Stimulated activated CD4-positive, alpha-beta T cell treated with anti-CD3 and anti-CD28 coated beads, Interleukin-15, amount 100 ng/mL, for 24 hours (primary cell): ENCODE measurements at places on chromosomes 6 and 20.

DNA sequence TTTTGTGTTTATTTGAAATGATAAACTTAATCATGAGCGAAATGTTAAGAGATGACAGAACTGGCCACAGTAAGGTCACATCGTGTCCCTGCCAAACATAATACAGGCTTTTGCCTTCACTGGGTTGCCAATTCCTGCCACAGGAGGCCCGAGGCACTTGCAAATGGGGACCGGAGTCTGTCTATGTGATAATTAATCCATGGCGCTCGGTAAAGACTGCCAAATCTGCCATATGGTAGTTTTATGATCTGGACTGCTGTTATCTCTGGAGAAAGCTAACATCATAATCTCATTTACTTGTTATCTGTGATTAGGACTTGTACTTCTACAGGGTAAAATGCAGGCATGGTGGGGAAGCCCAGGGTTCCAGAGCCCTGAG is 170.5 kb upstream of the TSHZ2 start:
- DNase-seq = no peak

GRCh38 chr20:34312024-34312460 is 8.9 kb upstream of the AHCY start:
- no peak for DNase-seq

GRCh38 chr6:132418235-132418965 is 17.1 kb upstream of the MOXD1 start:
- DNase-seq = no peak

- no peak for DNase-seq
Measured at GRCh38 chr20:5893052-5893451, 57.3 kb downstream of the TRMT6 start.

DNA sequence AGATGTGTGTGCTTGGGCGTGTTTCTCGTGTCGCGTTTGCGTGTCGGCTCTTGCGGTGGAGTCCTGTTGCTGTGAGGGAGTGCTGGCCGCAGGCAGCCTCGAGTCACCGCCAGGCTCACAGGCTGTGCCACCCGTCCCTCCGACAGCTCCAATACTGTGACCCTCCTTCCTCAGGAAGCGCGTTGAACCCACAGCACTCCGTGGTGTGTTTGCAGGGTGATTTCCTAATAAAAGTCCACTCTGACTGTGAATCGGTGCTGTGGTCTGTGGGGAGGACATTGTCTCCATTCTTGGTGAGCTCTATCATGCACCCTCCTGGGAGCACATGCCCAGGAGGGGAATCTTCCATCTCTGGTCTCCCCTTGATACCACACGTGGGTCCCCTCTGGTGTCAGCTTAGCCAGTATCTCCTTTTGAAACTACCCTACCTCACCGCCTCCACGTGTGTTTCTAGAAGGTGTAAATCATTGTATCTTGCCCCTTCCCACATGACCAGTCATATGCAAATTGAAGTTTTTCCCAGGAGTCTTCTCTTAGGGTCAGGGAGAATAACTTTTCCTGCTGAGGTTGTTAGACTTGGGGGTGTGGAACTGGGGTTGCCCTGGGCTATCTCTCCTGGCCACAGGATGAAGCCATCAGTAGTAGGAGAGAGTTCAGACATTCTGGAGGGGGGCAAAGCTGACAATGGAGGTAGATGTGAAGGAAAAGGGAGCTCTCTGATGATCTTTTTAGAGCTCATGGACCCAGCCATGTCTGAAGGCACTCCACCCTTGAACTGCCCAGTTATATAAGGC is 13.3 kb upstream of the PCMTD2 start:
- DNase-seq = no peak

DNA sequence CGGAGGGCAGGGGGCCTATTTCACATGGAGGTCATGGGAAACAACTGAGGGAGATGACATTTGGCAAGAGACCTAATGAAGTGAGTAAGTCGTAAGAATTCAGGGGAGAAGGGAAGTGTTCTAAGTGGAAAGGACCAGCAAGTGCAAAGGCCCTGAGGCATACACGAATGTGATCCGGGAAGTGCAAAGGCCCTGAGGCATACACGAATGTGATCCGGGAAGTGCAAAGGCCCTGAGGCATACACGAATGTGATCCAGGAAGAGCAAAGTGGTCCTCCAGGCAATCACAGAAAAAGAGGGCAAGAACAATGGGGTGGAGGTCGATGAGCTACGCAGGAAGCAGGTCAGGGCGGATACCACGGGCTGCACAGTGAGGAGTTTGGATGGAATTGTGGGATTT is 24.2 kb upstream of the EXOC2 start:
- DNase-seq = no peak

DNA sequence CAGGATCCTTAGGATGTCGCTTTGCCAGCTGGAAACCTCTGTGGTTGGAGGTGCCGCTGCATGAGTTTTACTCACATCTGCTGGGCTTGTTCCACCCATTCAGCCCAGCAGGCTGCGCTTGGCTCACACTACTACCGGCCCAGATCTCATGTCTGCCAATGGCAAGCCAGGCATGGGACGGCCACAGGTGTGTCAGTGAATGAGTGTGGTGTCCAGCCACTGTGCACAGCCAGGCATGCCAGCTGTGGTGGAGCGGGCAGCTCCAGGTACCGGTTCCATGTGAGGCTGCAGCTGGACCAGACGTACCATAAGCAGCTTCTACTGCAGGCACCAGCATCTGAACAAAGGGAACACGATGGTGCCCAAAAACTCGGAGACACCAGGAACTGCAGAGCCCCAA is 33.1 kb upstream of the ASF1A start:
- DNase-seq = no peak

- DNase-seq = no peak
Measured at GRCh38 chr6:72865467-72865866, 243.6 kb downstream of the KCNQ5 start.

GRCh38 chr6:107786709-107787588 is 37.2 kb downstream of the SCML4 start:
- DNase-seq = peak; percentile 31

- DNase-seq = no peak
Measured at GRCh38 chr20:16222859-16223411, 350.3 kb downstream of the KIF16B start.

DNA sequence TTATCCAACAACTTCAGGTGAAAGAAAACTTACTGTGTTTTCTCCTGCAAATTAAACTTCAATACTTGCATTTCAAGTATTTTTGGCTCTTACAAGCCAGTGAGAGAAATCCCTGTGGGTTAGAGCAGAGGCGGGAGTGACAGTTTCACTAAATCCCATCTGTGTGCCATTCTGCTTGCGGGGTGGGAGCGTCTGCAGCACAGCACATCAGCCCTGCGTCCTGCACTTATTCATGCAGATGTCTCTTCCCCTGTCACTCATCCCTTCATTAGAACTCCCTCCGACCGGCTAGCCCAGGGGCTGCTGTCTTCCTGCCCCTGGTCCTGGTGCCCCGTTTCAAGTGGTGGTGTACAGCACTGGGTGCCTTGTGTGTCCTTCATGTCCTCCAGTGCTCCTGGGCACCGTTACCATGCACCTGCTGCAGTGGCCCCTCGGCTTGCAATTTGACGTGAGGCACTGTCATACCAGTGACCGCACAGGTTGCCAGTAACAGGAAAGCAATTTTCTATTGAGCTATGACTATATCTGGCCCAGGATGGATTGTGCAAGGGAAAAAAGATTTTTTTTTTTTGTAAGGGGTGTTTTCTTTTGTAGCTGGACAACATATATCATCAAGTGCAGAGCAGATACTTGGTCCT is 59.4 kb downstream of the INSM1 start:
- DNase-seq = no peak

DNA sequence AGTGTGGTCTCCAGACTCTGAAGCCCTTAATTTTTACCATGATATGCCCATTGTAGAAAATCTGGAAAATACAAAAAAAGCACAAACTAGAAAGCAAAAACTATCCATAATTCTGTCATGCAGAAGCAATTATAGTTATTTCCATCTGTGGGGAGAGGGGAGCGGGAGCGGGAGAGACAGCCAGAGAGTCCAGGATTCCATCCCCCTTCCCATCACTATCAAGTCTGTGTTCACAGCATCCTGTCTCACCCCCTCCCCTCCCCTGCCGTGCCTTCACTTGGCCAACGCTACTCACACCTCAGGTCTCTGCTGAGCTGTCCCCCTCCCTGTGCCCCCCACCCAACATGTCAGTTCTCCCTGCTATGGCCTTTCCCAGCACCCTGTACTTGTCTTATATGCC is 14.5 kb downstream of the RIMS4 start:
- no peak for DNase-seq

GRCh38 chr6:157650261-157650640 is 172.8 kb upstream of the SNX9 start:
- DNase-seq = no peak

- DNase-seq = no peak
Measured at GRCh38 chr6:105746509-105746908, 339.6 kb upstream of the PRDM1 start.

DNA sequence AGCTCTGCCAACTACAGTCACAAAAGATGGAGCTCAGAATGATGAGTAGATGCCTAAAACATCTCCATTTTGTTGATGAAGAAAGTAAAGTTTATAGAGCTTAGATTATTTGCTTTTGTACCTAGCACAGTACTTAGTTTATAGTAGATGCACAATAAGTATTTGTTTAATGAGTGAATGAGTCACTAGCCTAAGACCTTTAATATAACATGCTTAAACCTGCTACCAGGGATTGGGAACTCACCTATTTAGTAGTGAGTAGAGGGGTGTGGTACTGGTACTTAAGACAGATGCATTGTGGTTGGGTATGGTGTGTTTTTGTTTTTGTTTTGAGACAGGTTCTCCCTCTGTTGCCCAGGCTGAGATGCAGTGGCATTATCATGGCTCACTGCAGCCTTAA is 35.8 kb downstream of the TRIM38 start:
- DNase-seq = no peak

DNA sequence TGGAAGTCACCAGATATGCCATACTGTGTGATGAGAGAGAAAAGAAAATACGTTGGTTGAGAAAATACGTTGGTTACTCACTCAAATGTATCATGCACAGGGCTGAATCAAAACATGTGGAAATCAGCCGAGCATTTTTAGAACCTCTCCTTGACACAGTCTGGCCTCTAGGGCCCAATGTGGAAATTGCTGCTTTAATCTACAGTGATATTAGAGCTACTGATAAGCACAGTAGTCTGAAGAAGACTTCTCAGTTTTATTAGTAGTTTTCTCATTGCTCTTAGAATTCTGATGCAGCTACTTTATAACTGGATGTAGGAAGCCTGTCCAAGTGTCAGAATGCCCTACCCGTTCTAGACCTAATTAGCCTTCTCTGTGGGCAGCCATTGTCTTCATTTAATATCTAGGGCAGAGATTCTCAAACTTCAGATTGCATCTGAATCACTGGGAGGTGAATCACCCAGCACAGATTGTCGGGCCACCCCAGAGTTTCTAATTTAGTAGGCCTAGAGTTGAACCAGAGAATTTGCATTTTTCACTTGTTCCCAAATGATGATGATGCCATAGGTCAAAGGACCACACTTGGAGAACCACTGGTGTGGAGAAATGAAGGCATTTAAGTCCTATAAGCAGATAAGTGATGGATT is 229.1 kb downstream of the PLCB1 start:
- peak; percentile 21 for DNase-seq

DNA sequence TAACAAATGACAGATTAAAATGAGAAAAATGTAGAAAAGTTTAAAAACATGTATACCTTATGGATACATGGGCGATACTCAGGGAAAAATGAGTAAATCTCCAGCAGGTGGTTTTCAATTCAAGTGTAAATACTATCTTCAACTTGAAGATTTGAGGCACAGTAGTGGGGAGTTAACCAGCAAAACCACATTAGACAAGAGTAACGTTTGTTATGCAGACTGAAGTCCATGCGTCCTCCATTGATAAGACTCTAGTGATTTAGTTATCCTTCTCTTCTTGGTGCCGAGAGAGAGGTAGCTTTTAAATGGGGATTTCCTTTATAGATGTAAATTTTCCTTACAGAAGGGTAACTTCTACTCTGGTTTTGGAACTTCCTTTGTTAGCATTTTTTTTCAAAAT is 28.1 kb downstream of the PCMTD2 start:
- DNase-seq = no peak

GRCh38 chr20:38307371-38308046 is 3.6 kb downstream of the BPI start:
- no peak for DNase-seq

DNA sequence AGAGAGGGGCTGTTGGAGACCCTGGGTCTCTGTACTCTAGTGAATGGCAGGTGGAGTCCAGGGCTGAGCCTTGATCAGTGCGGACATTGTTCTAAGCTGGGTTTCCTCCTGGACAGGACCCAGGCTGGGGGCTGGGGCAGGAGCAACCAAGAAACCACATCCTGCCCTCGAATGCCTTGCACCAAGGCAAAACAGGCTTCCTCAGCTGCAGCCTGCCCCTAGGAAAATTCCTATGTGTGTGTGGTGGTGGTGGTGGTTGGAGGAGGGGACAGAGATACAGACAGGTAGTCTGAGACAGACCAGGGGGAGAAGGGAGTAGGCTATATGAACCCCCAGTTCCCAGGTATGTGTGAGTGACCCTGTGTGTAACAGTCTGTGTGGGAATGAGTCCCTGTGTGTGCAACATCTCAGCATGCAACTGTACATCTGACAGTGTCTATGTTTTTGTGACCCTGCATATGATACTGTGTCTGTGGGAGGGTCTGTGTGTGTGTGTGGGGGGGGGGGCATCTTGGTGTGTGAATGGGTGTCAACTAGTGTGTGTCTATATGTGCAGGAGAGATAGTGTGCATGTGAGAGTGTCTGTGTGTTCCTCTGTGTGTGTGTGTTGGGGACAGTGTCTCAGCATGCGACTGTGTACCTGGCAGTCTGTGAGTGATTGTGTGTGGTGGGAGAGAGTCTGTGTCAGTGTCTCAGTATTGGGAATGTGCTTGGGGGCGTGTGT is 3.0 kb downstream of the GLP1R start:
- no peak for DNase-seq

GRCh38 chr6:37954791-37955190 is 135.3 kb downstream of the ZFAND3 start:
- no peak for DNase-seq

- DNase-seq = peak; percentile 61
Measured at GRCh38 chr6:17580518-17581048, 19.5 kb upstream of the FAM8A1 start.

DNA sequence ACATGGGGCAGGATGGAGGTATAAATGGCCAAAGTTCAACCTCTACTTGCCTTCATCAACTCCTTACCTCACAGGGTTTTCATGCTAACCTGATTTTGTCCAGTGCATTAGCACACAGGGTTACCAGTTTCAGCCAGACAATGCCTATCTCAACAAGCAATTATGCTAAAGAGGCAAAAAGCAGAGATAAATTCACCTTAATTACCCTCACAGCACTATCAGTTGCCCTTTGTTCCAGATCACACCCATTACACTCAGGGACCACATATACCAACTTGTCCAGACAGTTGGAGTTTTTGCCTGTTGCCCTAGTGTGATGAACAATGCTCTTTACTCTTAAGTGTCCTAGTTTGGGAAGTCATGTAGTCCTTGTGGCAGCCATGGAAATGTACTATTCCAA is 174.5 kb upstream of the MOCS1 start:
- no peak for DNase-seq
